Endodermal cell (in vitro differentiated cells): ENCODE measurements at places on chromosomes 7 and 10.

DNA sequence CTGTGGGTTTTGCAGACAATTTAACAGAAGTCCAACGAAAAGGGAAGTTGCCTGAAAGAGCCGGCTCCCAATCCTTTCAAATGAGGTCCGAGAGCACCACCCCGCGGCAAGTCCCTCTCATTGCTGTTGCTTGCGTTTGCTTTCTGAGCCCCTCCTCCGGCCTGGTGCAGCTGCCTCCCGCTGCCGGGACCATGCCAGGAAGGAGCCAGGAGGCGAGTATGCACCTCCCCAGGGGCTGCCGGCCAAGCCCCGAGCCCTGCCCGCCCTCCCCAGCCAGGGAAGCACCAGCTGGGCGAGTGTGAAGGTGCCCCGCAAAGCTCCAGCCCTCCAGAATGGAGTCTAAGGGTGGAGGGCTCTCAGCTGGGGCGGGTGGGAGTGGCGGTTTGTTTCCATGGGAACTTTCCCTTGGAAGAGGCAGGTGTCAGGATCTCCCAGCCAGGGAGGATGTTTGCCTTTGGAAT, 25.8 kb upstream of the PPP2R2D start:
- H3K36me3 ChIP-seq = no peaks in the 10 kb centered on the region
- DNase-seq = peak; percentile 97
- no peaks in the 10 kb centered on the region for H3K27me3 ChIP-seq
- H3K4me3 ChIP-seq = no peak overlapping the region
- no peaks in the 10 kb centered on the region for H3K4me1 ChIP-seq
- H3K27ac ChIP-seq = no peak overlapping the region

- no peaks in the 10 kb centered on the region for H3K4me1 ChIP-seq
- no peaks in the 10 kb centered on the region for H3K27me3 ChIP-seq
- H3K4me3 ChIP-seq = no peak overlapping the region
- H3K27ac ChIP-seq = no peak overlapping the region
Measured at GRCh38 chr10:76213876-76214275, 782.5 kb downstream of the LRMDA start.

- no peak overlapping the region for H3K27ac ChIP-seq
- no peak overlapping the region for H3K4me3 ChIP-seq
- no peaks in the 10 kb centered on the region for H3K27me3 ChIP-seq
- H3K36me3 ChIP-seq = no peaks in the 10 kb centered on the region
- no peak for DNase-seq
Measured at GRCh38 chr7:151683615-151684407, 164.1 kb upstream of the RHEB start.

GRCh38 chr7:42236266-42236975, 588 bp downstream of the GLI3 start:
- H3K4me1 ChIP-seq = peaks cover 9% of the 10 kb centered on the region
- H3K27me3 ChIP-seq = peaks cover 53% of the 10 kb centered on the region
- peak overlapping the region; percentile 90 for H3K27ac ChIP-seq

DNA sequence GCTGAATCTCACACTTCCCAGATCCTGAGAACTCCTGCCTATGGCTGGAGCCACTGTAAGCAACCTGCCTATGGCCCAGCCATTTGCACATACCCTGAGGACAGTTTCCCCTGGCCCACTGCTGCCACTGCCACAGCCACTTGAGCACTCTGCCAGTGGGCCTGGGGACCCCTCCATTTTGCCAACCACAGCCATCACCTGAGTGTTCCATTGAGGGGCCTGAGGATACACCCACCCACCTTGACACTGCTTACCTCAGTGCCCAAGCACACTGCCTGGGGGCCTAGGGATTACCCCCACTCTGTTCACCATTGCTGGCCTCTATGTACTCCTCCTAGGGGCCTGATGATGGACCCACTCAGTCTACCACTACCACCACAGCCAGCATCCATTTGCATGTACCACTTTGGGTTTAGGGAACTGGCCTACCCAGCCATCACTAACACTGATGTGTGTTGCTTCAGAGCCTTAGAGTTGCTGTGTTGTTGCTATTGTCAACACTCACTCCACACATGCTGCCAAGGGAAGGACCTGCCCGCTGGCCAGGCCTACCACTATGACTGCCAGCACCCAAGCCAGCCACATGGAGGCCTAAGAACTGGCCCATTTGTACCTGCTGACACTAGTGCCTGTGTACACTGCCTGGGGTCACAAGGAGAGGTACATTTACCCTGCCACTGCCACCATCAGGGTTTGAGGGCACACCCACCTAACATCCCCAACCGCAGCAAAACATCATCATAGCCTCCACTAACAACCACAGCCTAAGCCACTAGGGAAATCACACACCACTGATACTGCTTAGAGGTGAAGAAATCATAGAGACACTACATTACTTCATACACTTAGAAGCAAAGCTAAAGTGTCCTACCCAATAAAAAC, 45.9 kb upstream of the ANTXRL start:
- no peaks in the 10 kb centered on the region for H3K4me1 ChIP-seq
- no peaks in the 10 kb centered on the region for H3K27me3 ChIP-seq
- no peak overlapping the region for H3K27ac ChIP-seq
- H3K4me3 ChIP-seq = no peak overlapping the region
- DNase-seq = no peak

- H3K36me3 ChIP-seq = no peaks in the 10 kb centered on the region
- no peaks in the 10 kb centered on the region for H3K4me1 ChIP-seq
- H3K27me3 ChIP-seq = no peaks in the 10 kb centered on the region
- DNase-seq = no peak
- H3K27ac ChIP-seq = peak overlapping the region; percentile 29
- H3K4me3 ChIP-seq = no peak overlapping the region
Measured at GRCh38 chr10:33790521-33791271, 456.2 kb upstream of the NRP1 start.

DNA sequence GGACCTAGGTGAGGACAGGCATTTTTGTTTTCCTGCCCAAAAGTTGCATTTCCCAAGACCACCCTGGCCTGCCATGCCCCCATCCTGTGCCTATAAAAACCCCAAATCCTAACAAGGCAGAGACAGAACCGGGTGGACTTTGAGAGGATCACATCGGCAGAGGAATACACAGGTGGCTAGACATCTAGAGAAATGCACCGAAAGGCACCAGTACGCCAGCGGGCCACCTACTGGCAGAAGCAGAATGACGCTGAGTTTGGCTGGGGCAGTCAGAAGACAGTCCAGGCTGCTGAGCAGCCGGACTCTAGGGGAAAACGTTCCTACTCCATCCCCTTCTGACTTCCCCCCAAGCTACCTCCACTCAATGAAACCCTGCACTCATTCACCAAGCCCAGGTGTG, 2.8 kb downstream of the AKR1C4 start:
- peak; percentile 72 for DNase-seq
- H3K4me1 ChIP-seq = no peaks in the 10 kb centered on the region
- H3K36me3 ChIP-seq = no peaks in the 10 kb centered on the region
- no peak overlapping the region for H3K4me3 ChIP-seq
- H3K27ac ChIP-seq = no peak overlapping the region

- no peaks in the 10 kb centered on the region for H3K36me3 ChIP-seq
- no peak overlapping the region for H3K27ac ChIP-seq
- DNase-seq = no peak
Measured at GRCh38 chr7:30225863-30226613, 58.4 kb upstream of the ZNRF2 start.

DNA sequence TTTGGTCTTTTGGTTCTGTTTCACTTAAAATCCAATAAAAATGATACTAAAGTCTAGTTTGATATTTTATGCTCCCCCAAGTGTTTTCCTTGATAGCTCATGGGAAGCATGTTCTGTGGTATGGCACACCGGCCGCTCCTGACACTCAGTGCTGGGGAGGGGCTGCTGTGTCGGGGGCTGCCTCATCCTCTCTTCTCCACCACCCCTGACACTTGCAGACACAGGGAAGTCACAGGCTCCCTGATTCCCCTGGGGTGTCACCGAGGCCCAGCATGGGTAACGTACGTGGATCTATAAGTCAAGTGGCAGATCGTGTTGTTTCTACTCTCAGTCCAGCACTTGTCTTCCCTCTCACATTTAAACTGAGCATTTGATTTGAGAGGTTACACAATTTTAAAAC, 508.6 kb downstream of the TNS3 start:
- no peak overlapping the region for H3K27ac ChIP-seq
- no peaks in the 10 kb centered on the region for H3K36me3 ChIP-seq
- H3K4me3 ChIP-seq = no peak overlapping the region
- peaks cover 4% of the 10 kb centered on the region for H3K4me1 ChIP-seq
- no peak for DNase-seq
- H3K27me3 ChIP-seq = no peaks in the 10 kb centered on the region

DNA sequence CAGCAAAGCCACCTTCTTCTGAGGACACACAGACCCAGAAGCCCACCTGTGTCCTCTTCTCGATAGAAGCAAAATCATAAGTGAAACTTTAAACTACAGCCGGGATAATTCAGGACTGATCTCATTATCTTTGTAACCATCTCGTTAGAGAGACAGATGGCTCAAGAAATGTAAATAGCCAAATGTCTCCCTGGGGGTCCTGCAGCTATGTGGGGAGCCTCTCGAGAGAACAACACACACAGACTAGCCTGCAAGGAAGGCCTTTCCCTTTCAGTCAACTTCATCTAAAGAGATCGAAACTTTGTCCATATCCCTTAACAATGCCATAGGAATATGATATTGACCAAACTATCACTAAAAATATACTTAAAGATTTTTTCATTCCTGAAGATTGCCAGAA, 93.5 kb downstream of the VWC2 start:
- H3K27ac ChIP-seq = no peak overlapping the region
- no peak overlapping the region for H3K4me3 ChIP-seq
- H3K36me3 ChIP-seq = no peaks in the 10 kb centered on the region
- peaks cover 16% of the 10 kb centered on the region for H3K4me1 ChIP-seq

DNA sequence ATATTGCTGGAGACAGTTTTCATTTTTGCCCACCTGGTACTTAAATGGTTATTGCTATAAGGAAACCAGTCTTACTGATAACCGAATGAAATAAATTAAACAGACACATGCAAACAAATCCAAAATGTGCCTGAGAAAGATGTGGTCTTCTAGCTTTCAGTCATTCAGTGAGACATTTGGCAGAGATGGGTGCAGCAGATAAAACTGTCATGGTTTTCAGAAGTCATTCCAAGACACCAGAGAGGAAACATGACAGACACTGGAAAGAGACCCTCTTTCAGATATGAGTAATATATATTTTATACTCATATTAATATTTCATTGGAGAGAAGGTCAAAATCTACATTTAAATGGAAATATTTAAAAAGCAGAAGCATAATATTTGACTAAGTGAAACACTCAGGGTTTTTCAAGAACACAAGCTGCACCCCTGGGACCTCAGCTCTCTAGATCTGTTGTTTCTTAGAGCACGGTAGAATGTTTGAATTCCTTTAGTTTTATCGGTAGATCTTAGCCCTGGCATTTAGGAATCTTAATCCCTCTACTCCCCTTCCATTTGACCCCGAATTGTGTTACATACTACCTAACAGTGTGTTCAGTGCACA, 246.1 kb downstream of the AUTS2 start:
- H3K27ac ChIP-seq = no peak overlapping the region
- H3K4me3 ChIP-seq = no peak overlapping the region
- peaks cover 5% of the 10 kb centered on the region for H3K4me1 ChIP-seq
- DNase-seq = no peak
